ENCODE measurements at places on chromosomes 2 and 18.

DNA sequence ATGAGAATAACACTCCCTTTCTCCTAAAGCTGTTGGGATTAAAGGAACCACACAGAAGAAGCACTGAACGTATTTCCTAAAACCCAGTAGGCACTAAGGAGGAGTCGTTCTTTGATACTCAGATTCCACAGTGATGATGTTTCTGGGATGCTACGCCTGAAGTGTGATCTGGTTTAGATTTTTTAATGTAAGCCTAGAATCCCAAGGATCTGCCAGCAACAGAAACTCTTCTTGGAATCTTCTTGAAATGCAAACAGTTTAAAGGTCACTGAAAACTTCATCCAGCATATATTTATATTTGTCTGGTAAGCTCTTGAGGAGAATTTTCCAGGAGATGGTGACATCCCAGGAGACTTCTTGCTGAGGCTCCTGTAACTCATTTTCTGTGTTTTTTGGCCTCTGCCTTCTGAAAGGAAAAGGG is 247.6 kb upstream of the TRIB2 start:
- H3K4me3 ChIP-seq = no peak overlapping the region
- no peaks in the 10 kb centered on the region for H3K27me3 ChIP-seq
- H3K27ac ChIP-seq = peak overlapping the region; percentile 1
- DNase-seq = peak; percentile 52

DNA sequence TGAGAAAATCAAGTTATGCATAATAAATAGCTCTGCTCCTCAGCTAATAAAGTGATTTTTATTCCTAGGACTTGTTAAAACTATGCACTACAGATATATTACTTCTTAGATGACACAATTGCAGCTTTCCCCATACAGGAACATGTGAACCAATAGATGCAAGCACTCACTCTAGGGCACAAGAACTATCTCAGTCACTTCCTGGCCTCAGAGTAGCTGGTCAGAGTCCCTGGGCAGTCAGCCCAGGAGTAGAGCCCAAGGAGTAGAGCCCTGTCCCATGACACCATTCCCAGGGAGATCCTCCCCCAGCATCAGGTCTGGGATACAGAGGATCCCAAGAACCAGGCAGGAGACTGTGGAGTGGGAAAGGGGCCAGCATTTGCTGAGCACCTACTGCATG is 2.7 kb downstream of the TNS1 start:
- peaks cover 2% of the 10 kb centered on the region for H3K36me3 ChIP-seq
- H3K4me1 ChIP-seq = peaks cover 39% of the 10 kb centered on the region
- no peak overlapping the region for H3K4me3 ChIP-seq
- H3K27me3 ChIP-seq = no peaks in the 10 kb centered on the region
- 0 out of 2 replicates have a peak overlapping the region, but pooled peaks have one; percentile 2 for H3K27ac ChIP-seq

GRCh38 chr18:22946846-22947245 is 13.7 kb downstream of the RBBP8 start:
- DNase-seq = peak; percentile 16
- H3K4me3 ChIP-seq = no peak overlapping the region
- peaks cover 4% of the 10 kb centered on the region for H3K36me3 ChIP-seq
- no peaks in the 10 kb centered on the region for H3K4me1 ChIP-seq
- no peak overlapping the region for H3K27ac ChIP-seq
- no peaks in the 10 kb centered on the region for H3K27me3 ChIP-seq

DNA sequence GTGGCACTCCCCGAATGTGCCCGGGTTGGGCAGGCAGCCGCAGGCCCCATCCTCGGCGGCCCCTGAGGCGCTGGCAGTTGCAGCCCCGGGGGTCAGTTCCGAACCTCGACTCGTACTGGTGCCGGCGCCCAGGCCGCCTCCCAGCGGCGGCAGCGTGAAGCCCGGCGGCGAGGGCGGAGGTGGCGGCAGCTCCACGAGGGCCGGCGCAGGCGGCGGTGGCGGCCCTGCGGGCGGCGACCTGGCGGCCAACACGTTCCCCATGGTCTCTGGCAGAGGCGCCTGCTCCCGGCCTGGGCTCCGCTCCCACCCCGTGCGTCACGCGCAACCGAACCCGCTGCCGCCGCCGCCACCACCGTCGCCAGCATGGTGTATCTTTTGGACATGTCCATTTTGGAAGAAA is 196.3 kb downstream of the CCDC74A start:
- H3K27me3 ChIP-seq = no peaks in the 10 kb centered on the region
- H3K4me1 ChIP-seq = no peaks in the 10 kb centered on the region
- no peak overlapping the region for H3K27ac ChIP-seq
- no peak overlapping the region for H3K4me3 ChIP-seq

- H3K4me1 ChIP-seq = no peaks in the 10 kb centered on the region
- no peak overlapping the region for H3K27ac ChIP-seq
- no peak overlapping the region for H3K4me3 ChIP-seq
- H3K27me3 ChIP-seq = peaks cover 12% of the 10 kb centered on the region
- no peaks in the 10 kb centered on the region for H3K36me3 ChIP-seq
These were observed 91.8 kb downstream of the TGIF1 start for GRCh38 chr18:3541549-3542386.

- no peaks in the 10 kb centered on the region for H3K36me3 ChIP-seq
- H3K27me3 ChIP-seq = no peaks in the 10 kb centered on the region
- H3K4me3 ChIP-seq = no peak overlapping the region
- DNase-seq = no peak
These were observed 178.1 kb upstream of the TNP1 start for GRCh38 chr2:217038001-217038400.

GRCh38 chr18:45806226-45806625 is 19.2 kb upstream of the SIGLEC15 start:
- H3K36me3 ChIP-seq = no peaks in the 10 kb centered on the region
- H3K4me1 ChIP-seq = peaks cover 24% of the 10 kb centered on the region
- DNase-seq = peak; percentile 83
- H3K4me3 ChIP-seq = no peak overlapping the region

DNA sequence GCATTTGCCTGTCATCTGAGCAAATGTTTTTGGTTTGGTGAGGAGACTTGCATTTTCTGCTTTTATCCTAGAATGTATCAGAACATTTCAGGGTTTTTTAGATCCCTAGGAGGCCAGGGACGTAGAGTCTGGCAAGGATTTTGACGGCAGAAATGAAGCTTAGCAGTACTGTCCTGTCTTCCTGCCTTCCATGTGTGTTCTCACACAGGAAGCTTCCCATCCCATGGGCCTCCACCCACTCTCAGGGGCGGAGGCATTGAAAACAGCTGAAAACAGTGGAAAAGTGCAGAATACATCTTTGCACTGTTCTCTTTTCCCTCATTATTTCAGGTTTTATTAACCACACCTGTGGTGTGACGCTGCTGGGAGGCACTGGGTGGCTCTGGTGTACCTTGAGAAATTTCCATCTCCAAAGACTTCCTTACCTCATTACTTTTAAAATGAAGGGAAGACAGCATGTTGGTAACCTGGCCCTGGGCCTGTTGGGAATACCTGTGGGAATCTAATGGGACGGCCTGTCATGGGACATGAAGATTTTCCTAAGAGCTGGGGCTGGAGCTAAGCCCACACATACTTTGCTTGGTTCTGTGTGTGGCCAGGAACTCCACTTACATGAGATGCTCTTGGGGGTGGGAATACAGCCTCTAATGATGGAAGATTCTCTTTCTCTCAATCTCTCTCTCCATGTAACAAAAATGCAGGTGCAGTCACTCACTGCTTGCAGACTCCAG is 20.5 kb downstream of the PCARE start:
- peaks cover 10% of the 10 kb centered on the region for H3K27me3 ChIP-seq
- no peak for DNase-seq
- H3K4me1 ChIP-seq = no peaks in the 10 kb centered on the region
- no peak overlapping the region for H3K27ac ChIP-seq
- H3K4me3 ChIP-seq = no peak overlapping the region
